Hematopoietic multipotent progenitor cell treated with erythropoietin and hydrocortisone succinate and interleukin-3 and kit ligand, for 15 days (in vitro differentiated cells): ENCODE measurements at places on chromosomes 16 and 17.

GRCh38 chr16:67184453-67184994 is 761 bp upstream of the MATCAP1 start:
- DNase-seq, result no peak

DNA sequence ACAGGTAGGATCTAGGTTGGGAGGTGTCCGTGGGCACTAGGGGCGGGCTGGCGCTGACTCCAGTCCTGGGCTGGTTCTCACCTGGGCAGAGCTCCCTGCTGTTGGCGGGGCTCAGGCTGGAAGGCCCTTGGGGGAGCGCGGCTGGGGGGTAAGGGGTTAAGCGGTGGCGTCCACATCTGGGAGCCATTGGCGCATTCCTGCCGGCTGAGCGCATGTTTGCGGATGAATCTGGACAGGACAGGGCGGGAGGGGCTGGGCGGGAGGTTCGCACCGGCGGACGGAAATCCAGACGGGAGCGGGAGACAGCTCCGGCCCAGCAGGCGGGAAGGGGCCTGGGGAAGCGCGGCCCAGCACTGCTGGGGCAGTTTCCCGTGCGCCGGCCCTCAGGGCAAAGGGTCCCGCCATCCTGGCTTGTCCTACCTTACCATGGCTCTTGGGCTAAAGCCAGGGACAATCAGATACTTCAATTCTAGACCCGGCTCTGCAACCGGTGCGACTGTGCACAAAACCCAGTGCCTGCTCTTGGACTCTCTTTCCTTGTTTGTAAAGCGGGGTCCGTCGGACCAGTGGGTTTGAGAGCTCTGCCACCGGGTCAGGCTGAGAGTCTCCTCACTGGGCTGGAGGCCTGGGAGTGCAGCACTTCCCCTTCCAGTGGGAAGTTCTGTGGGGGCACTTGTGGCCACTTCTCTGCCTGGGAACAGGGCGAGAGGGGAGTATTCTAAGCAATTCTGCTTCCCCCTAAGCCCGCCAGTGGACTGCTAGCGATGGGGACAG is 7.8 kb downstream of the RARA start:
- DNase-seq, result no peak

DNA sequence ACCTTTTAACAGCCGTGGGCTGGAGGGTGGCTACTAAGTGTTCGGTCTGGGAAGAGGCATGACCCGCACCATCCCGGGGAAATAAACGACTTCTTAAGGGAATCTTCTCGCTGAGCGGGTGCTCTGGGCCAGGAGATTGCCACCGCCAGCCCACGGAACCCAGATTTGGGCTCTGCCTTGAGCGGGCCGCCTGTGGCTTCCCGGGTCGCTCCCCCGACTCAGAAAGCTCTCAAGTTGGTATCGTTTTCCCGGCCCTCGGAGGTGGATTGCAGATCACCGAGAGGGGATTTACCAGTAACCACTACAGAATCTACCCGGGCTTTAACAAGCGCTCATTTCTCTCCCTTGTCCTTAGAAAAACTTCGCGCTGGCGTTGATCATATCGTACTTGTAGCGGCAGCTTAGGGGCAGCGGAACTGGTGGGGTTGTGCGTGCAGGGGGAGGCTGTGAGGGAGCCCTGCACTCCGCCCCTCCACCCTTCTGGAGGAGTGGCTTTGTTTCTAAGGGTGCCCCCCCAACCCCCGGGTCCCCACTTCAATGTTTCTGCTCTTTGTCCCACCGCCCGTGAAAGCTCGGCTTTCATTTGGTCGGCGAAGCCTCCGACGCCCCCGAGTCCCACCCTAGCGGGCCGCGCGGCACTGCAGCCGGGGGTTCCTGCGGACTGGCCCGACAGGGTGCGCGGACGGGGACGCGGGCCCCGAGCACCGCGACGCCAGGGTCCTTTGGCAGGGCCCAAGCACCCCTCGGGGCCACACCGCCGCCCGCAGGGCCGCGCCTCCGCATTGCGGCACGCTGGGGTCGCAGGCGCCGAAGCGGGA is 3.6 kb upstream of the CBX4 start:
- DNase-seq, result no peak

DNA sequence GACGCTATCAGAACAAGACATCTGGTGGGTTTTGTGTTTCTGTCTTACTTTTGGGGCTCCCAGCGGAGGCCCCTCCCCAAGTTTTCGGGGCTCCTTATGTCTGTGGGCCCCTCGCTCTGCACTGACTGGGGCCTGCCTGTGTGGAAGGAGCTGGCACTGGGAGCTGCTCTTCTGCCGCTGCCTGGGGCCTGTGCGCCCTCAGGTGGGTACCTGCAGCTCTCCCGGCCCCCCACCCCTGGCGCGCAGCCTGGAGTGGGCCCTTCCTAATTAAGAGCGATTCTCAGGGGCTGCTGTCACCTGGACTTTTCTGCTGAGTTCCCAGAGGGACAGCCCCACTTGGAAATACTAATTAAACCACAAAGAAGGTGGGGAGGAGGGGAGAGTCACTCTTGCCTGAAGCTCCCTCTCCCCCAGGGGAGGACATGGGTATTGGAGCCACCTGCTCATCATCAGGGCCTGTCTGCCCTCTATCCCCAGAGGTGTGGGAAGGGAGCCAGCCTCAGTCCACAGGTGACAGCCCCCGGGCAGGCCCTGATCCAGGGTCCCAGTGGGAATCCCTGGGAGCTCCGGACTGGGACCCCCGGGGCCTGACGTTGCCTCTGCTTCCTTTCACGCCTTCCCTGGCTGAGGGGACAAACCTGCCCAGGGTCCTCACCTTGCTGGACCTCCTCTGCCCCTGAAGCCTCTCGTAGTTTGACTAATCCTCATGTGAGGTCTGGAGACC is 36.5 kb downstream of the GSE1 start:
- DNase-seq, result no peak

- no peak for DNase-seq
Observed at GRCh38 chr16:48916566-48916965, 306.6 kb upstream of the N4BP1 start.

DNA sequence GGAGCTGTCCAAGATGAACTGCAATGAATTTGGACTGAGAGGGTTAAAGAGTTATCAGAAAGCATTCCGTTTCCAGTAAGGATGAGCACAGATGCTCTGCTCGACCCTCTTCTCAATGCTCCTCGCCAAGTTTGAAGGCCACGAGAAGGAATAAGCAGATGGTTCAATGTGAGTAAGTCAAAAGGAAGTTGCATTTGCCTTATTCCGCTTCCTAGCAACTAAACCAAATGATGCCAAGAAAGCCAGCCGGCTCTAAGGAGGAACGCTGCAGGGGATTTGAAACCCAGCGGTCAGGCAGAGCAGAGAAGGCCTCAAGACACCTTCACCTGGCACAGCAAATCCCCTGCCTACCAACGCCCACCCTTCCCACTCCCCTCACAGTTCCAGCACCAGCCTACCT is 52.1 kb upstream of the CNEP1R1 start:
- DNase-seq, result no peak

- no peak for DNase-seq
Observed at GRCh38 chr16:89785523-89786155, 30.8 kb downstream of the FANCA start.

DNA sequence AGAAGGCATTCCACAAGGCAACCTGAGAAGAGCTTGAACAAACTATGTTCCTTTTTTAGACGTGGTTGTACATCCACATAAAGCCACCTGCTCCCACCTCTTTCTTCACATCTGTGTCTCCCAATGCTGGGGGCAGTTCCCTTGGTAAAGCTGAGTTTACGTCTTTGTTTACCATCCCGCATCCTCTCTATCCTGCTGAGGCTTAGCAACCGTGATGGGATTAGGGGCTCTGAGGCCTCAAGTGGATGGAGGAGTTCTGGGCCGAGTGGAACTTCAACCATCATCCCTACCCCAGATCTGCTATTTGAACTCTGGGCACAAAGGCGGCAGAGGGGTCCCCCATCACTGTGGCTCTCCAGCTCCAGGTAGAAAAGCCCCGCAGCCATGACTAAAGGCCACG is 94.2 kb upstream of the CREBBP start:
- no peak for DNase-seq

DNA sequence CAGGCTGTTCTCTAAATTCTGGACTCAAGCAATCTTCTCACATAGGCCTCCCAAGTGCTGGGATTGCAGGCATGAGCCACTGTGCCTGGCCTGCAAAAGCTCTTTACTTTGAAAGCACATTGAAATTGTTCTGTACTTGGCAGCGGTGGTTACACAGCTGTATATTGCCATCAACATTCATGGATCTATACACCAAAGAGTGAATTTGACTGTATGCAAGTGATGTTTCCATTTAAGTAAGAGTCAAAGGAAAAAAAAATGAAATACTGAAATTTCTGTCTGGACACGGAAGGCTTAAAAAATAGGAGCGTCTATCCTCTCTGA is 450.6 kb upstream of the PSMD7 start:
- no peak for DNase-seq

GRCh38 chr16:80816356-80816755 is 12.0 kb upstream of the CDYL2 start:
- no peak for DNase-seq

- DNase-seq, result no peak
Observed at GRCh38 chr17:13931800-13932460, 137.4 kb upstream of the COX10 start.
